Transverse colon (tissue), 4 donors: ENCODE measurements at places on chromosomes 6 and 20. TPM values are rescaled to one million over a fixed set of nuclear protein-coding genes. Genes with fewer than 3 reads are reported as not detected.
A peak's percentile ranks its signal among the peaks of the same experiment; 100 is the strongest.

The ADGB gene
- total RNA-seq, result 28.7 TPM

The SLC16A10 gene
- 8.9 TPM for total RNA-seq

The TPD52L1 gene
- 96.5 TPM for total RNA-seq

The GSTA2 gene
- not detected for total RNA-seq

The GLP1R gene
- total RNA-seq, result not detected

GRCh38 chr6:85421181-85421580, 28.7 kb upstream of the NT5E start:
- DNase-seq, result no peak
- no peak overlapping the region for H3K4me3 ChIP-seq

- no peaks in the 10 kb centered on the region for H3K4me1 ChIP-seq
- H3K27me3 ChIP-seq, result no peaks in the 10 kb centered on the region
- DNase-seq, result no peak
- H3K36me3 ChIP-seq, result no peaks in the 10 kb centered on the region
- no peak overlapping the region for H3K4me3 ChIP-seq
These were observed 12.0 kb upstream of the HFE start for GRCh38 chr6:26075063-26075717.

GRCh38 chr6:167020206-167020605, 21.0 kb downstream of the CEP43 start:
- H3K4me1 ChIP-seq, result no peaks in the 10 kb centered on the region
- no peaks in the 10 kb centered on the region for H3K36me3 ChIP-seq
- H3K27ac ChIP-seq, result no peak overlapping the region
- no peak overlapping the region for H3K4me3 ChIP-seq
- DNase-seq, result no peak

- no peak for DNase-seq
- peaks cover 6% of the 10 kb centered on the region for H3K4me1 ChIP-seq
- H3K36me3 ChIP-seq, result no peaks in the 10 kb centered on the region
- H3K27ac ChIP-seq, result no peak overlapping the region
- H3K27me3 ChIP-seq, result no peaks in the 10 kb centered on the region
These were observed 19.7 kb upstream of the SYNJ2 start for GRCh38 chr6:157961832-157962575.

- no peaks in the 10 kb centered on the region for H3K27me3 ChIP-seq
- peaks cover 33% of the 10 kb centered on the region for H3K4me1 ChIP-seq
- H3K36me3 ChIP-seq, result no peaks in the 10 kb centered on the region
- no peak overlapping the region for H3K4me3 ChIP-seq
- DNase-seq, result no peak
- H3K27ac ChIP-seq, result no peak overlapping the region
These were observed 39.4 kb upstream of the JAG1 start for GRCh38 chr20:10713161-10713560.

- no peak overlapping the region for H3K27ac ChIP-seq
- H3K27me3 ChIP-seq, result no peaks in the 10 kb centered on the region
- no peak overlapping the region for H3K4me3 ChIP-seq
These were observed 174.0 kb downstream of the BCKDHB start for GRCh38 chr6:80280262-80281010.

GRCh38 chr6:36927691-36928546, 26.6 kb upstream of the PI16 start:
- peak; percentile 25 for DNase-seq
- H3K27ac ChIP-seq, result peak overlapping the region; percentile 10
- H3K27me3 ChIP-seq, result no peaks in the 10 kb centered on the region
- no peaks in the 10 kb centered on the region for H3K36me3 ChIP-seq
- no peak overlapping the region for H3K4me3 ChIP-seq

DNA sequence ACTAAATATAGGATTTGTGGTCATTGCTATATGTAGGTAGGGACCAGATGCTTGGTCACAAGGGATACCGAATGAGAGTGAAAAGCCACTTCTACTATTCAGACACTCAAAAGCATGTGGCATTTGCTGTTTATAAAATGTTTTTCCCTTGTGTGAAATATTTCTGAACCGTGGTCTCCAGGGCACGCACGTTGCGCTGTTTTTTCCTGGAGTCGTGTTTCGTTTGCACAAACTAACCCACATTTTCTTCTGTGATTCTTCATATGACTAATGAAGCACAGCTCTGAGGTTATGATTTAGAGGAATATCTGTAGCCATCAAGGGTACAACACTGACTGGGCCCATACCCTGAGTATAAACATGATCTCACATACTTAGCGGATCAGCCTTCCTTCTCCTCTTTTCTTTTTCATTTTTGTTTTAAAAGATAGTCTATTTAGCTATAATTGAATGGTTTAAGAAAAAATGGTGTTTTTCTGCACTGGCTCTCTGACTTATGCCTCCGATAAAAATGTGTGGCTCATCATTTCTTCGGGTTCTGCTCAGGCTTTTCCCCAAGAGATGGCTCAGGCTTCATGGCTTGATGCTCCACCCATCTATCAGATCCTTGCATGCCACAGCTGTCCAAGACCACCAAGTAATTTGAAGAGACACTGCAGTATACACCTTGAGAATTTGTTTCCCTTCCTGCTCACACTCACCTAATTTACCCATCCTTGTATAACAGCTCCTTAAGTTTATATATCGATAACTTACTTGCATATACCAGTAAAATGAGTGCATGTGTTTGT, 59.9 kb upstream of the HBS1L start:
- DNase-seq, result no peak
- no peaks in the 10 kb centered on the region for H3K27me3 ChIP-seq
- H3K4me1 ChIP-seq, result no peaks in the 10 kb centered on the region
- no peaks in the 10 kb centered on the region for H3K36me3 ChIP-seq
- H3K4me3 ChIP-seq, result no peak overlapping the region

- DNase-seq, result no peak
- no peaks in the 10 kb centered on the region for H3K27me3 ChIP-seq
- no peak overlapping the region for H3K4me3 ChIP-seq
- H3K27ac ChIP-seq, result no peak overlapping the region
These were observed 10.8 kb downstream of the UFL1 start for GRCh38 chr6:96532399-96532798.

GRCh38 chr20:33437141-33437911, 6.2 kb downstream of the SNTA1 start:
- no peaks in the 10 kb centered on the region for H3K36me3 ChIP-seq
- no peak for DNase-seq
- no peaks in the 10 kb centered on the region for H3K27me3 ChIP-seq
- H3K4me1 ChIP-seq, result peaks cover 13% of the 10 kb centered on the region
- no peak overlapping the region for H3K27ac ChIP-seq

DNA sequence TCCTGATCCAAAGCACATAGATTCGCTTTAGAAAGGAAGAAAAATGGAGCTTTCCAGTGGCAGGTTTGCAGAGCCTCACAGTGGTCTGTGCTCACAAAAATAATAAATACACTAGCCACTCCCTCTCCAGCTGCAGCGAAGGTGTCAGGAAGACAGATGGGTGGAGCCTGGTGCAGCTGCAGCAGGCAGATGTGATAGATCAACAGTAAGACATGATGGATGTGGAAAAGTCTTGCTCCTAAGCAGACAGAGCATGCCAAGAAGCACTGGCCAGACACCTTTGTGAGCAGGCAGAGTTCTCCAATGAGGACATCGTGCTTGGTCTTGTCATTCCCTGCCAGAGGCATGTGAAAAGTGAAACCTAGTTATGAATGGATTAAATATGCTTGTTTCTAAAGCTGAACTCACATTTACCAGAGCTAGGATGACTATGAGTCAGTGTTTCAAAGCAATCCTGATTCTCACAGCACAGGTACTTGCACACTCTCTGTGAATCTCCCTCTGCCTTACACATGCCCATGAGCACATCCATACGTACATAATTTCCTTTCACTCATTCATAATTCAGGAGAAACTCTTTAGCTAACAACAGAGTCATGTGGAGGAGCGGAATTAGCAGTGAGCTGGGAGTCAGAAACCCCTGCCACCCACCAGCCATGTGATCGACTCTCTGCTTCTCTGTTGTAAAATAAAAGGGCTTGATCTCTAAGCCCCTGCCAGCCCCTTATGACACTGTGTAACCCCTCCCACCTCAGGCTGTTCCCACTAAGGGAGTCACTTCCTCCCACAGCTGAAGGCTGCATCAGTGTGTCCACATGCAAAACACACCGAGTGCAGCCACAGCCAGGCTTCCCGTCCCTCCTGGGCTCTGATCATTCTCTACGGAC, 111.2 kb downstream of the SCML4 start:
- no peak for DNase-seq
- H3K27me3 ChIP-seq, result no peaks in the 10 kb centered on the region
- H3K36me3 ChIP-seq, result no peaks in the 10 kb centered on the region
- H3K4me1 ChIP-seq, result peaks cover 24% of the 10 kb centered on the region

DNA sequence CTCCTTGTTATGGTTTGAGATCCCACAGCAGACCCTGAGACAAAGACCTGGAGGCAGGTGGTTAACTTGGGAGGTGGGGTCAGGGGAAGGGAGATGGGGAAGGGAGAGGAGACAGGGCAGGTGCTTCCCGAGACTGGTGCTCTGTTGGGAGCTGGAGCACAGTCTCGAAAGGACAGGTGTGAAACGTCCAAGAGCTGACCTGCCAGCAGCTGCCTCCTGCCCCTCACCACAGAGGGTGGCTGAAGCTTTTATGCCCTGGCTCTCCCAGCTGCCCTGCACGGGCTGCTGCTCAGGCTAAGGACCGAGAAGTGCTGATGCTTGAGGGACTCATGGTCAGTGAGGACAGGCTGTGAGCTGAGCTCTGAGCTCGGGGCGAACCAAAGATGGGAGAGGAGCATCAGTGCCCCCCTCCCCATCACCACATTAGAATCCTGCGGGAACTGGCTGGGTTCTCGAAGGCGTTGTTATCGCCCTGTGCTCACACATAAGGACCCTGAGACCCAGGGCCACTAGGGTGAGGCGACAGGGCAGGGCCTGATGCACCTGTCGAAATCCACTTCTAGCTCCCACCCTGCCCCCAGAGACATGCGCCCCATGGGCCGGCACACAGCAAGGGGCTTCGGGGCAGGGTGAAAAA, 25.3 kb upstream of the CD93 start:
- H3K27me3 ChIP-seq, result no peaks in the 10 kb centered on the region
- H3K27ac ChIP-seq, result no peak overlapping the region
- H3K4me1 ChIP-seq, result peaks cover 5% of the 10 kb centered on the region
- no peaks in the 10 kb centered on the region for H3K36me3 ChIP-seq

DNA sequence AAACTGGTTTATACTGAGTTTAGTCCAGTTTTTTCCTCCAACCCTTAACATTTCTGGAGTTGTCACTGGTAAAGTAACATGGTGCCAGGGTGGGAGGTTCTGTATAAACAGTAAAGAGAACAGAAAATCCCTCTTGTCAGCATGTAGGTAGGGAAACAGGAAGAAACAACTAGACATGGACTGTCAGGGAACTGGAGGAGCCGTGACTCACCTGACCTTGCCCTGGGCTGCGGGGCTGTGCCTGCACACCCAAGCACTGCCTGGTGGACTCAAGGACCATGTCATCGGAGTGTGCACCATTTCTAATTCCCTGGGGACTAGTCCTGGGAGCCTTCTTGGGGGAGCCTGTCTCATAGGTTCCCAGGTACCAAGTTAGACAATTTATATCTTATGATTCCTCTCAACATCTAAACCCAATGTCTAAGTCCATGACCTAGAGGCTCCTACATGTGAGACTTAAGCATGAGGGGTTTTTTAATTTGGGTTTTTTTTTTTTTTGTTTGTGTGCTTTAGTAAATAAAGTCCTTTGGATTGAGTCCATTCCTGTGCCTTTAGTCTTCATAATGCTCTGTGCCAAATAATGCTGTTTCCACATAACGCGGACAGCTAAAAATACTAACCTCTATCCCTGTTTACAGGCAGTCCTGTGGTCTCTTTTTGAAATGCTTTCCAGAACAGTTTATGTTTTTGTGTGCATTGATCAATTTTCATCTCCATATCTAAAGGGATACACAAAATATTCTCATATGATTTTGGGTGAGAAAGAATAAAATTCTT, 136.9 kb upstream of the SUPT3H start:
- H3K36me3 ChIP-seq, result no peaks in the 10 kb centered on the region
- no peak overlapping the region for H3K4me3 ChIP-seq
- peaks cover 6% of the 10 kb centered on the region for H3K4me1 ChIP-seq
- DNase-seq, result no peak
- H3K27me3 ChIP-seq, result no peaks in the 10 kb centered on the region
- H3K27ac ChIP-seq, result no peak overlapping the region

GRCh38 chr20:10557685-10558084, 116.1 kb downstream of the JAG1 start:
- no peak overlapping the region for H3K27ac ChIP-seq
- peaks cover 9% of the 10 kb centered on the region for H3K4me1 ChIP-seq
- no peak overlapping the region for H3K4me3 ChIP-seq
- no peak for DNase-seq
- no peaks in the 10 kb centered on the region for H3K27me3 ChIP-seq

DNA sequence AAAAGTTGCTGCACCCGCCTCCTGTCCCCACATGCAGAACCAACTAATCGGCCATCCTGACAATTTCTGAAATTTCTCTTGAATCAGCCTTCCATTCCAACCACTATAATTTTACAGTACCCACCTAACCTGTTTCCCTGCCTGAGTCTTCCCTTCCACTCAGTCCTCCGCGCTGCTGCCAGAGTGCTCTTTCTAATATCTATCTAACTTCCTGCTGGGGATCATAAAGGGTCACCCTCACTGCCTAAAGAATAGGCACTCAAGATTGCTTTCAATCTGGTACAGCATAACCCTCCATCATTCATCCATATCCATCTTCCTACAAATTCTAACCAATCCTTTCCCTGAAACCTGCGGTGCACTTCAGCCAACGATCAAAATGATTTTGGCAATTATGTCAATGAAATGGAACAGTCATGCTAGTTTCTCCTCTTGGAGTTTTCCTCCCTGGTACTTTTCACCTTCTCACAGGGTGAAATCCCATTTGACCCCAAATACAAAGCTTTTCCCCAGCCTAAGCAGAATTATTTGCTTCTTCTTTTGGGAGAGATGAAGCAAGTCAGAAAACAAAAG, 117.5 kb upstream of the BEND6 start:
- H3K4me1 ChIP-seq, result peaks cover 4% of the 10 kb centered on the region
- H3K27me3 ChIP-seq, result peaks cover 35% of the 10 kb centered on the region
- DNase-seq, result no peak
- no peak overlapping the region for H3K4me3 ChIP-seq
- no peak overlapping the region for H3K27ac ChIP-seq
